GM10248 (cell line): ENCODE measurements at places on chromosomes 16 and 17.

GRCh38 chr16:49696414-49697101 is 159.4 kb downstream of the ZNF423 start:
- DNase-seq: no peak

- DNase-seq: no peak
These were observed 1.3 kb upstream of the TUBB3 start for GRCh38 chr16:89921702-89922476.

DNA sequence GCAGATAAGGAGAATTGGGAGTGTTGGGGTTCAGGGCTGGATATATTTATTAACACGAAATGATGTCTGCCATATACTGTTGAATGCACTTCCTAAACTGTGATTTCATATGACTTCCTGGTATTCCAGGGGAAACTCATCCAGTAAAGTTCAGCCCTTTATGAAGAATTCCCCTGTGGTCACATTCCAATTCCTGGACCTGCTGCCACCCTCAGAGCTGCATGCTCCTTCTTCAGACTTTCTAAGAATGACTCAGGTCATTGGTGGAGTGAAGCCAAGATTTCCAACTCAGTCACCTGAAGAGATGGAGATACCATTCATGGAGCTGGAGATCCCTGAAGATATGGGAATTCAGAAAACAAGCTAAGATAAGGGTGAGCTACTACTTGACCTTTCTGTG is 114.2 kb upstream of the TMEM97 start:
- no peak for DNase-seq

DNA sequence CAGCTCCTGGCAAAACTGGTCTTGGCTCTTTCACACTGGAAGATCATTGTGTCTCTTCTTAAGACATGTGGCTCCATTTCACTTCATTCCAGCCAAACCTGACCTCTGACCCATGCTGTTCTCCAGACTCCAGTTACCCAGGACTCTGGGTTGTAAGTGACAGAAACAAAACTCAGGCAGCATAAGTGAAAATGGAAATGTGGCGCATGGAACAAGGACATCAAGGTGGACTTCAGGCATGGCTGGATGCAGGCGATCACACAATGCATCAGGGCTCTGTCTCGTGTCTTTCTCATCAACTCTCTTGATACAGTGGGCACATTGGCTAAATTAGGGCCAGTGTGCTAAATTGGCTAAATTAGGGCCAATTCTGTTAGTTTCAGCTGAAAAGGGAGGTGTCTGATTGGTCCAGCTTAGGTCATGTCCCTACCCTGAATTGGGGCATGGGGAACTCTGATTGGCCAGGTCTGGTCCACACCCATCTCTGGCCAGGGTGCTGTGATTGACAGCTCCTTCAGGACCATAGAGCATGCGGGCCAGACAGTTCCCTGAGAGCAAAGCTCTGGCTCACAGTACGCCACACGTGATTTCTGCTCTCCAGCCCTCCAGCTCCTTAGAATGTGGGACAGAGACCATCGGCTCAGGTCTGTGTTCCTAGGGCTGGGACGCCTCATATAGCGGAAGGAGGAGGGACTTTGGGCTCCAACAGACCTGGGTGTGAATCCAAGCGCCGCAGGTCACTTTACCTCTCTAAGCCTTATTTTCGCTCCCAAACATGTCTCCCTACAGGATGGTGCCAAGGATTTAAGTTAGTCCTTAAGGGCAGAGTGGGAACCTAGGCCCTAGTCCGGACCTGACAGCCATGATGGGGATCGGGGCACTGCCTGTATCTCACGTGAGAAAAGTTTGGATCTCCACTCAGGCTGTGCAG is 17.5 kb downstream of the SOCS1 start:
- no peak for DNase-seq

DNA sequence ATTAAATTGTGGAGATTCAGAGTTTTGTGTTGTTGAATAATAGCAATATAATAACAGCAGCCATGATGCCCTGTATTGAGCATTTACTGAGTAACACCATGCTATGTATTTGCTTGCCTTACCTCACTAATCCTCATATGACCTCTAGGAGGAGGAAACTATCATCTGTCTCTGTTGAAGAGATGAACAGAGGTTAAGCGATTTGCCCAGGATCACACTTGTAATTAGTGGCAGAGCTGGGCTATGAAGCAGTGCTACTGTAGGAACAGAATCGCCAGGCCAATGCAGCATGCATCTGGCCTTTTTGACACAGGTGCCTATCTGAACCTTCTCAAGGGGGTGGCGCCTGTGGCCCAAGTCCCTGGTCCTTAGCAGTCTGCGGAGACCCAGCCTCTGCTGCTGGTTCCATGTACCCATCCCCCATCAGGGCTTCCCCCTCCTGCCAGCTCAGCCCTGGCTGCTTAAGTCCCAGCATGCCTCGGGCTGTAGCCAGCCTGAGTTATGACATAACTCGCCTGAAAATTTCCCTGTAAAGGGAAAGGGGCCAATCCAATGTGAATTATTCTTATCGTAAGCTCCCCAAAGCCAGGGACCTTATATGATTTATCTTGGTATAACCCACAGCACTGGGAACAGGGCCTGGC is 50.4 kb upstream of the HS3ST2 start:
- no peak for DNase-seq

- peak; percentile 53 for DNase-seq
These were observed 565 bp downstream of the WDR45B start for GRCh38 chr17:82647593-82648164.

GRCh38 chr16:10922328-10923145 is 19.7 kb downstream of the DEXI start:
- DNase-seq: no peak

- DNase-seq: no peak
These were observed 4.8 kb downstream of the SPNS2 start for GRCh38 chr17:4503283-4504025.

DNA sequence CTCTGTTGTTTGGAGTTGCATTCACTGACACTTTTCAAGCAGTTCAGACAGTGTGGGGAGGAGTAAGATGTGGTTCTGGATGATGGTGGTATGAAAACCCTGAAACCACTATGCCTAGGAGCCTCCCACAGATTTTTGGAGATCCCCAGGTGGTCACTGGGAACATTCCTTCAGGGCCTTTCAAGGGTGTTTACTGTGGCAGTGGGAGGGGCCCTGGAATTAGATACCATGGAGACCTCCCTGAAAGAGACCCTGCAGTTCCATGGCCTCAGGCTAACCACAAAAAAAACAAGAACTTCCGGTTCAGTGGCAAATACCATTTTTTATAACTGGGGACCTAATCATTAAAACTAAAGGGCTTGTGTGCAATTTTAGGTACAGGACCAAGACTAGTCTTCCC is 79.9 kb downstream of the TMEM100 start:
- no peak for DNase-seq

DNA sequence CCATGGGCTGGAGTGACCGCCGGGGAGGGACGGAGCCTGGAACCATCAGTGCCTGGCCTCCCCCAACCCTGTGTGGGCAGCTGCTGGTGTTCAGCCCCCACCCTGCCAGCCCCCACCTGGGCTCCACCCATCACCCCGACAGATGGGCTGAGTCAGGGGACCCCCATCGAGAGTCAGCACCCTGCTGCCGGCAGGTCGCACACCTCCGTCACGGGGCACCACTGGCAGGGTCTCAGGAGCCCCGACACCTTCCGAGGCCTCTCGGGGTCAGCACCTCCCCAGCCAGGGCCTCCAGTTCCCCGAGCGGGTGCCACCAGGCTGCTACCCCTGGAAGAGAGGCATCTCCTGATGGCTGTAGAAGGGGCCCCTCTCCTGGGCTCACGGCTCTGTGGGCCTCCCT is 38.3 kb upstream of the ACSF3 start:
- DNase-seq: no peak

- DNase-seq: no peak
These were observed 23.0 kb upstream of the EFCAB13 start for GRCh38 chr17:47300718-47301117.

DNA sequence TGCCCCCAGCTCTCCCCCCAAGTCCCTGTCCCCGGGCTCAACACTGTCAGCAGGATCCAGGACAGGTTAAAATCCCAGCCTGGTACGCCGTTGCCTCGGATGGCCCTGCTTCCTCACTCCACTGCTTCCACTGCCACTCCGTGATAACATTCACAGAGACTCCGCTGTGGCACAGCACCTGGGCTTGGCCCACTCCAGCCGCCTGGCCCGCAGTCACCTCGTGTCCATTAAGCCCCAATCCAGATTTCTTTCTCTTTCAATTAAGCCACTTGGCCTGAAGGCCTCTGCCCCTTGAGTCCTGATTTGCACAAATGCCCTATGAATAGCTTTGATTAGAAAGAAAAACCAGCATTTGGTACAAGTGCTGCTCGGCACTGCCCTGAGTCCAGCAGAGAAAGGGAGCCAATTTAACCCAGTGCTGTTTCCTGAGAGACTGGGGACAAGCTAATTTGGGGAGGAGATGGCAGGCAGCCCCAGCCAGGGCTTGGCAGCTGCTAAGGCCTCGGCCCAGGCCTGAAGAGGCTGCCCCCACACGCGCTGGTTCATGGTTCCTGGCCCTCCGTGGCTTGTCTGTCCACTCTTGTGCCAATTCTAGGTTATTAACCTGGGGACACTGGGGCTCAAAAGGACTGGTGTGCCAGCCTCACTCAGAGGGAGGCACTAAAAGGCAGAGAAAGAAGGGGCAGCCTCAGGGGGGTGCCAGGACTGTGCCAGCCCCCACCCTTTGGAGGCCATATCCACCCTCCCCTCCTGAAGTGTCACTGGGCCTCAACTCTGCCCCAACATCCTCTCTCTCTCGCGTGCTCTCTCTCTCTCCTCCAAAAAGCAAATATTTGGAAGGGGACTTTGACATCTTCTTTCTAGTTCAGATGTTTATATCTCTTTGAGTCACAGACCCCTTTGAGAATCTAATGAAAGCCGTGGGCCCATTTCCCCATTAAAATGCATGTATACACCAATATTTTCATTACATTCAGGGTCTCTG is 29.8 kb upstream of the SPPL2C start:
- DNase-seq: no peak

- no peak for DNase-seq
These were observed 303.7 kb downstream of the ZFHX3 start for GRCh38 chr16:72744076-72744793.

- no peak for DNase-seq
These were observed 173.1 kb downstream of the RPTOR start for GRCh38 chr17:80717720-80718083.

GRCh38 chr17:6104956-6105648 is 34.9 kb downstream of the WSCD1 start:
- no peak for DNase-seq

GRCh38 chr17:34368946-34369500 is 6.0 kb upstream of the CCL1 start:
- no peak for DNase-seq

GRCh38 chr16:86319585-86320236 is 190.6 kb upstream of the FOXF1 start:
- no peak for DNase-seq

DNA sequence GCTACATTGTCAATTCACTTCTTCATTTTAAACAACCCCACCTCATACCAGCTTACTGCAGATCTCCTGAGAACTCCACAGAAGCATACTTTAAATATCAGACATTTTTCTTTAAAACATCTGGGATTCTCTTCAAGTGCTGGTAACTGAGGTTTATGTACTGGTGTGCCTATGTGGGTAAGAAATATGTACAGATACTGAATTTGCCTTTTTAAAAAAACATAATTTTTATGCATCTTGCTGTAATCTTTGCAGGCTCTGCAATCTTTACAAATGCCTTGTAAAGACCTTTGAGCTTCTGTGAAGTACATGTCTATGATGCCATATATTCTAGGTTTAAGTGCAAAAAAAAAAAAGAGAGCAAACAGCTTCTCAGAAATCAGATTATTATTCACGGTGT is 127.6 kb upstream of the NOG start:
- DNase-seq: no peak

- DNase-seq: no peak
These were observed 119.4 kb downstream of the OR1D5 start for GRCh38 chr17:2943981-2944380.

GRCh38 chr17:63189082-63189481 is 223.0 kb downstream of the TANC2 start:
- DNase-seq: no peak
